ENCODE measurements at places on chromosomes 3 and 15.

DNA sequence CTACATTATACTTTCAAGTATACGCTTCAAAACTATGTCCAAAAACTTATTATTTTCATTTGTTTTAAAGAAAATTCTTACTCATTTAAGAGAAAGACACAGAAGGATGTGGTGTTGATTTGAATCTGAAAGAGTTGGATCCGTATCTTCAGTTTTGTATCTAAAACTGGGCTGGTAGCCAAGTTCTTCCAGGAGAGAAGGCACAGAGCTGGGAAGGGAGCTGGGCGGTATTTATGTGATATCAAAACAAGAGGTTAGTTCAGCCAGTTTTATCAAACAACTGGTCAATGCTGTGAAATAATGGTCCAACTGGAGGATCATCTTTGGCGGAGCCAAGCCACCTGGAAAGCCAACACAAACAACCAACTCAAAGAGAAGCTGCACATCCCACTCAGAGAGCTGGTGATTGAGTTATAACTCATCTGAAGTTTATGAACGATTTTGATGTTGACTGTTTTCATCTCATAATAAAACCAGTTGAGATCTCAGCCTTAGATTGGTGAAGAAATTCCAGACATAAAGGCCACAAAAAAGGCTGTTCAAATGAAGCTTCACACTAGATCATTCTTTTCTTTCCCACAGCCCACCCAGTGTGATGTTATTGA lies 489.6 kb upstream of the RASGRP1 start:
- no peak for DNase-seq

DNA sequence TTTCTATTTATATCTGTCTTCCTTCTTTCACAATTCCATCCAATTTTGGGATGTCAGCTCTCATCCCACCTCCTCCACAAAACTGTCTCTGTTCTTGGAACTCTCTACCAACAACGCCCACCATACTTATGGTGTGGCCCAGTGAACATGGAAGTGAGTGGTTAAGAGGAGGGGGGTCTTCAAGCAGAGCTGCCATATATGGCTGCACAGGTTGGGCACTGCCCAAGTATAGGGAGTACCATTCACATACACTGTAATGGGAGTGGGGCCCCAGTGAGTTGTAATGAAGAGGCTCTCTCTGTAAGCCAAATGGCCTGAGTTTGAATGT lies 7.9 kb upstream of the CAMK1 start:
- DNase-seq = no peak

GRCh38 chr3:190058521-190059241 lies 62.0 kb downstream of the P3H2 start:
- no peak for DNase-seq

GRCh38 chr3:110454066-110454465 lies 617.5 kb upstream of the NECTIN3 start:
- no peak for DNase-seq

DNA sequence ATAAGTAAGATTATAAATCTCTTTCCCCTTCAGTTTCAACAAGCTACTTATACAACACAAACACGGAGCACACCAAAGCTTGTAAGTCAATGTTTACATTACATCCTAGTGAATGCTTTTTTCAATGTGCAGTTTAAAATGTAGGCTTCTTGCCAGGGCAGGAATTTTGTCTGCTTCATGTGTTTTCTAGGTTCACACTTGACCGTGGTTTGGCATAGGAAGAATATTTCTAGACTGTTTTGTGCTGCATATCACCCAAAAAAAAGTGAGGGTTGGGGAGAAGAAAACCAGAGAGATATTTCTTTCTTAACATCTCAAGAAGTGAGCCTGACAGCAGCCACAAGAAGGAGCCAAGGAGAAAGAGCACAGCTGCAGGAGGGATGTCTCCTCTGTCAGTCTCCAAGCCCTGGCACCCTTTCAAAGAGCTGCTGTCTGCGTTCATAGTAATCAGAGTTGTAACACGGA lies 255.8 kb downstream of the MEIS2 start:
- DNase-seq = no peak

- no peak for DNase-seq
Measured at GRCh38 chr15:79394231-79394630, 37.9 kb upstream of the MINAR1 start.

GRCh38 chr3:151491525-151491924 lies 30.7 kb upstream of the IGSF10 start:
- no peak for DNase-seq

- DNase-seq = no peak
Measured at GRCh38 chr3:46878781-46879436, 1.4 kb downstream of the PTH1R start.

DNA sequence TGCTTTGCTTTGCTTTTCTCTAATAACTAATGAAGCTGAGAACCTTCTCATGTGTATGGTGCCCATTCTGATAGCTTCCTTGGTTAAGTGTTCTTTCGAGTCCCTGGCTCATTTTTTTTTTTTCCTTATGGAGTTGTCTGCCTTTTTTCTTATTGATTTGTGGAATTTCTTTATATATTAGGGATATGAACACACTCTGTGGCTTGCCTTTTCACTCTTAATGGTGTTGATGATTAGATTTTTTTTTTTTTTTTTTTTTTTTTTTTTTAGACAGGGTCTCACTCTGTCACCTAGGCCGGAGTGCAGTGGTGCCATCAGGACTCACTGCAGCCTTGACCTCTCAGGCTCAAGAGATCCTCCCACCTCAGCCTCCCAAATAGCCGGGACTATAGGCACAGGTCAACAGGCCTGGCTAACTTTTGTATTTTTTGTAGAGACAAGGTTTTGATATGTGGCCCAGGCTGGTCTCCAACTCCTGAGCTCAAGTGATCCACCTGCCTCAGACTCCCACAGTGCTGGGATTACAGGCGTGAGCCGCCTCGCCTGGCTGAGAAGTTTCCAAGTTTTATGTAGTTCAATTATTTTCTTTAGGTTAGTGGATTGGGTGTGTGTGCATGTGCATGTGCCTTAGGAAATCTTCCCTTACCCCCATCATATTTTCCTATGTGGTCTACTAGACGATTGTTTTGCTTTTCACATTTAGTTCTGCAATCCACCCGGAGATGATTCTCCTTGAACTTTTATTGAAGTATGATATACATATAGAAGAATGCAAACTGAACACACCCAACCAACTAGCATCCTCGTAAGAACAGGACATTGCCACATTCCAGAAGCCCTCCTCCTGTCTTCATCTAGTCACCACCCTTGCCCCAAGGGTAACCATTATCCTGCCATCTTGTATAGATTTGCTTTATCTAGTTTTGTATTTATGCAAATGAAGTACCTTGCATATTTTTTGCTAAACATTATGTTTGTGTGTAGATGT lies 1.7 kb upstream of the SNRPA1 start:
- no peak for DNase-seq

DNA sequence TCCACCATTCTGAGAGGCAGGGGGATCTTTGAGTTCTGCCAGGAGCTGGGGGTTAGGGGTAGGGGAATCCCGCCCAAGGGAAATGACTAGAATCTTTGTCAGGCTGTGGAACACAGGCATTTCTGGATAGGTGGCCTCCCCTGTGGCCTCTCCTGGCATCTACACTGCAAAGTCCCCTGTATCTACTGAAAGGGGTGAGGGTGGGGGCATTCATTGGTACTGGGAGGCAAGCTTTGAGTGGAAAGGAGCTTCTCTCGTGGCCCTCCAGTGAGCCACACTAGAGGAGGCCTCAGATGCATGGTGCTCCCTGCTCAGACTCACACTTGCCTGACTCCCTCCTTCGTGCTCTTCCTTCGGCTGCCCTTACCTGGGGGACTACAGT lies 59.9 kb downstream of the CCNL1 start:
- no peak for DNase-seq

DNA sequence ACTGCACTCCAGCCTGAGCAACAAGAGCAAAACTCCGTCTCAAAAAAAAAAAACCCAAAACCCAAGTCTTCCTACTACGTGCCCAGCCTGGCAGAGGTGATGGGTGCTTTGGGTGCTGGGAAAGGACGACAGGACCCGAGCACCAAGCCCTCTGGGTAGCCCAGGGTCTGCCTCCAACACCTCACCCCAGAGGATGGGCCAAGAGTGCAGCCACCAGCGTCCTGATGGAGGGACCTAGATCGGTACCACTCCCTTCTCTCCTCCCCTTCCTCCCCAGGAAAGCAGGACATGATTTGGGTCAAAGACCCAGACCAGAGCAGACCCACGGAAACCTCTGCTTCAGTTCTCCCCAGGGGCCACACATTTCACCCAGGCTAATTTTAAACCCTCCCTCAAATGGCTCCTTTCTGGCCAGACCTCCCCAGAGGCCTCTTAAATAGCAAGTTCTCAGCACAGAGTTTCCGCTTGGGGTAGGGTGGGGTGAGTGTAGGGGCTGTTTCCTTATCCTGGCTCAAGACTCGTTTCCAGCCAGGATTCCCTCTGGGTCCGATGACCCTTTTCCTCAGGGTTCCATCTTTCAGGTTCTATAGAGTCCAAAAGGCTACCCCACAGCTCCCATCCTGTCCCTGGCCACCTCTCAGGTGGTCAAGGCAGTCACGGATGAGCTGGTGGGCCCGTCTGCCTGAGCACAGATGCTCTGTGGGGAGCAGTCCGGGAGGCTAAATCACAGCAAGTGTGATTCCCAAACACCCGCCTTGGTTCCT lies 20.5 kb downstream of the RBPMS2 start:
- peak; percentile 58 for DNase-seq

DNA sequence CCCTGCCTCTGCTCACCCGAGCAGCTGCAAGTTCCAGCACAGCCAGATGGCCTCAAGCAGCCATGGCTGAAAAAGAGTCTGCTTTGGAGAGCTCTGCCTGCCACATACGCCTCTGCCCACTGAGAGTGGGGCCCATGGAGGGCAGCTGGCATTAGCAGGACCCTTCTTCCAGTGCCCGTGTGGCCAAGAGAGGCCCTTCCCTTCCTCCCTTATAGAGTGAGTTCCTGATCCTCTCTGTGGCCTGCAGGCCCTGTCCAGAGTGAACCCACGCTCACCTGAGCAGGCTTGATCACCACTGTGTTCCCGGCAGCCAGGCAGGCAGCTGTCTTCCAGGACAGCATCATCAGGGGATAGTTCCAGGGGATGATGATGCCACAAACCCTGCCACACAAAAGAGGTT lies 41.4 kb upstream of the SLC41A3 start:
- DNase-seq = no peak

GRCh38 chr3:181252631-181253030 lies 263.1 kb upstream of the DNAJC19 start:
- DNase-seq = no peak
